GDM1 (cell line): ENCODE measurements at places on chromosomes 12 and 14.

DNA sequence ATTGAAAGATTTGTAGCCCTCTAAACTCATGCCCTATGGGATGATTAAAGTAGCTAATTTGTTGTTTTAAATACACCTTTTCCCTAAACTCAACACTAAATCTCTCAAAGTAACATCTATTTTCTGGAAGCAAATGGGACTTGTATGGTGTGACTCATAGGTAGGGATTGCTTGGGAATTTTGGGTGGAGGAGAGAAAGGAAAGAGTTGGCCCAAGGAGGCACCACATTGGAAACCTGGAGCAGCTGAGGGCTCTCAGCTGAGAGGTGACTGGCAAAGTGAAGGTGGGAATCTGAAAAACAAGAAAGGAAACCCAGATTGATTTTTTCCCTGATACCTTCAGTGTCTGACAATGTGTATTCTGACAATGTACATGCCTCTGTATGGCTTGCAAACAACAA is 114.8 kb upstream of the PRICKLE1 start:
- no peak for DNase-seq

- no peak for DNase-seq
These were observed 116.9 kb upstream of the MAP1LC3B2 start for GRCh38 chr12:116442304-116442703.

GRCh38 chr14:24439257-24439656 is 3.3 kb downstream of the SDR39U1 start:
- no peak for DNase-seq

DNA sequence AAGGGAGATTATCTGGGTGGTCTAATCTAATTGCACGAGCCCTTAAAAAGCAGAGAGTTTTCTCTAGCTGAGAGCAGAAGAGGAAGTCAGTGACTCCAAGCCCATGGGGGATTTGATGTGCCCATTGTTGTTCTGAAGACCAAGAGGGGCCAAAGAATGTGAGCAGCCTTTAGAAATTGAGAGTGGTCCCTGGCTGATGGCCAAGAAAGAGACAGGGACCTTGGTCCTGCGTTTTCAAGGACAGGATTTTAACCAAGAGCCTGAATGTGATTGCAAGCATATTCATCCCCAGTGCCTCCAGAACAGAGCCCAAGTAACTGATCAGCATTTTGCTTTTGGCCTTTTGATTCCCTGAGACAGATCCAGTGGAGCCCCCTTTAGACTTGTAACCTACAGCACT is 1353.9 kb downstream of the AACS start:
- no peak for DNase-seq

GRCh38 chr14:35341454-35341750 is 49.2 kb downstream of the PSMA6 start:
- no peak for DNase-seq

DNA sequence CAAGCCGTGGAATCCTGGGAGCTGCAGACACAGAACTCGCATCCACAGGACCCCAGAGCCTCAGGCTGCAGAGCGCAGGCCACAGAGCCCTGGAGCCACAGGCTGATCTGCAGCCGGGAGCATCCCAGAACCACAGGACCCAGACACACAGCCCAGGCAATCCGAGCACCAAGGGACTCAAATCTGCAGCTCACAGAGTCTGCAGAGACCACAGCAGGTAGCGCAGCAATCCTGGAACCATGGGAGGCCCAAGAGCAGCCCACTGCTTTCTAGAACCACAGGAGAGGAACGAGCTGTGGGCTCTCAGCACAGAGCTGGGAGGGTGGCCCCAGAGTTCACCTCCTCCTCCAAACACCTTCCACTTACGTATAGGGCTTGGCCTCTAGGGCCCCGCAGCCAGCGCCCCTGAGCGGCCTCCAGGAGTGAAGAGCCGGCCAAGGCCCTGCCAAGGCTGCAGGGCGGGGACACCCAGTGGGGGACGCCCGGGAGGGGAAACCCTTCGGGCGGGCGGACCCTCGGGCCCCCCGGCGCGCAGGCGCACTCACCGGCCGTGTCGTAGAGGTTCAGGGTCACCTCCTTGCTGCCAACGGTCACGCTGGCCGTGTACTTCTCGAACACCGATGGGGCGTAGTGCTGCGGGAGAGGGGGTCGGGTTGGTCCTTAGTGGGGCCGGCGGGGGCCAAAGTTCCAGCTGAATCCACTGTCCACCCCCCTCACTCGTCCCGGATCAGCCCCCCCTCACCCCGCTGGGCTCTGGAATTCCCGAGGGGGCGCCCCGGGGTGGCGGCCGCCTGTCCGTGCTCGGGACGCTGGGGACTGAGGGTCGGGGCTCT is 665 bp downstream of the RHOF start:
- DNase-seq: peak; percentile 8

DNA sequence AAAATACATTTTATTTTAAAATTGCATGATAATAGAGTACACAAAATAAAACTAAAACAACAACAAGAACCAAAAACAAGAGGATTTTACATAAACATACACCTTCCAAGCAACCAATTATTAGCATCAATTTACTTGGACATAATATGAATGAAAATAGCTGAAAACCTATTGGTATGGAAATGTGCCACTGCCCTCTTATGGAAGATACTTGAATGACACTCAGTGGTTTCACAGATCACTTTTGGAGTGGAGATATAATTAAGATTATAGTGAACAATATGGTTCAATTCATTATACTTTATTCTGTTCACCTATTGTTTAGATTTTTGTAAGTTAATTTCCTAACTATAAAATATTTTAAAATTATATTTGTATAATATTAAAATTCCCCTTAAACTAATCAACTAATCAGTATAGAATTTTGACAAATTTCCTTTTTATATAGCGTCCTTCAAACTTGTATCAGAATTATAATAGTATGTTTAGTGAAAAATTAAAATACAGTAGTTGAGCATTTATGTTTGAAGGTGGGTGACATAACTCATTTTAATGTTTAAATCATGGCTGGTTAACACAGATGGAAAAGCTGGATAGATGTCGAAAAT is 70.1 kb downstream of the SLC6A15 start:
- no peak for DNase-seq

DNA sequence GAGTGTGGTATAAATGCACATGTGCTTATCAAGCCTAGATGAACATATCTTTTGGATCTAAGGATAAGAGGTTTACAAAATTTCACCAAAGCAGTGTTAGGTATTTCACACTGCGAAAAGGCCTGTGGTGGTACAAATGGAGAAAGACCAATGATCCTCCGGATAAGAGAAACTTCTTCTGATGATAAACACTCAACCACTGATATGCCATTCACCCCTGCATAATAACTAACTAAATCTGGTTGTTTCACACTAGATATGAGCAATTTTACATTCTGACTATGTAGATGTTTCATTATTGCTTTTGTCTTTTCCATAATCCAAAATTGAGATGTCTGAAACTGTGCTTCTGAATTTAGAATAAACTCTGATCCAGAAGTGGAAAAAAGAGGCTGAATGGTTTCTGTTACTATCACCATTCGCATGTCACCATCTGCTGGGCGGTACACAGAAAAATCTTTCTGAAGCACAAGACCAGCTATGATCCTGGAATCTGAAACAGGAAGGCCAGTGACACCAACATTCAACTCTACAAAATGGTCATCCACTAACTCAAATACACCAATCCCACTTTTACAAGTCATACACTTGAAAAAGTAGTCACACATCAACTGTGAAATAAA is 1.3 kb downstream of the BBS10 start:
- DNase-seq: peak; percentile 14

DNA sequence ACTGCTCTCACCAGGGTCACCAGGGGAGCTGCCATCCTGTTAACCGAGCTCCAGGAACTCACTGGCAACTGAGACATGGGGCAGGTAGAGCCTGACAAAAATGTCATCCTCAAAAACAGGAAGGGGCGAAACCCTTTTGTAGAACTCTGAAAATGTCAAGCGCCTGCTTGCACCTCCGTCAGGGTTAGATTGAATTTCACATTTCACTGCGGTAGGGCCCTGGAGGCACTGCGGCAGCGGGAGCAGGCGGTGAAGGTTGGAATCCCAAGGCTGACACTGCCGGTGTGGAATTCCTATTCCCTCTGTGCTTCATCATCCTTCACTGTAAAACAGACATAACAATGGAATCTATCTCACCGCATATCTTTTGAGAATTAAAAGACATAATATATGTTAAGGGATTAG is 142.8 kb upstream of the TMCC3 start:
- DNase-seq: no peak

DNA sequence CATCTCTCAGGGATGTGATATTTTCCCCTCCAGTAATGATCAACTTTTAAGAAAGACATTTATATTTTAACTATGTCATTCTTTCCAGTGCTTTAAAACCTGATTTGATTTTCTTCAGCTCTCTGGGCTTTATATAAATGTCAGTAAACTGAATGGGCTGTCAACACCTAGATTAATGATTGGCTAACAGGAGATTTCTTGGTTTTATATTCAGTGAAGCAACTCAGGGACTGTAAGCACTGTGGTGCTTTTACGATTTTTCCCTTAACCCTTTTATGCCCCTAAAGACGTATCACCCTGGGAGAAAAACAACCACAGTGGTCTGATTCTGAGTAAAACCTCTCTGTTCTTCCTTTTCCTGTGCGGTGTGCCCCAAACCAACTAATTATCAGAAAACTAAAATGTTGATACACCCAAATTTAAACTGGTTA is 38.0 kb downstream of the PTGER2 start:
- no peak for DNase-seq

DNA sequence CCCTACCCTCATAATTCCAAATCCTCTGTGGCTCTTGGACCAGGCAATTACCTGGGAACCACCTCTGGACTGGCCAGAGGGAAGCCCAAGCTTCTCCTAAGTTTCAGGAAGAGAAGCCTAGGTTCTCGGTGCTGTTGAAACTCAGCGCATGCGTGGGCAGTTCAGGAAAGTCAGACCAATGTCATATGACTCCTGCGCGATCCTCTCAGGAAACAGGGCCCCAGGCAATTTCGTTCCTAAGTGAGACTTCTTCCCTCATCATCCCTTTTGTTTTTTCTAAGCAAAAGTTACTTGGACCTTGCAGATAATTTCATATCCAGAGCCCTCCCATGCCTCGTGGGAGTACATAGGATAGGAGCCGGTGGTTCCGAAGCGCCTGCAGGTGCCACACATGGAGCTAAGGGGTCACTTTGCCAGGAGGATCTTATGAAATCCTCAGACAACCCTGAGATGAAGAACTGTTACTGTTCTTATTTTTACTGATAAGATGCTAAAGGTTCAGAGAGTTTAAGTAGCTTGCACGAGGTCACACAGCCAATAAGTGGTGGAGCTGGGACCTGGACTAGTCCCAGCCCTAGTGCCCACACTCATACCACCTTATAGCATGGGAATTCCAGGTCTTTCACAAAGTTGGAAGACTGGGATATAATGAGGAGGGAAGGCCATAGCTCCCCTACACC is 168.2 kb downstream of the ZFP36L1 start:
- no peak for DNase-seq

DNA sequence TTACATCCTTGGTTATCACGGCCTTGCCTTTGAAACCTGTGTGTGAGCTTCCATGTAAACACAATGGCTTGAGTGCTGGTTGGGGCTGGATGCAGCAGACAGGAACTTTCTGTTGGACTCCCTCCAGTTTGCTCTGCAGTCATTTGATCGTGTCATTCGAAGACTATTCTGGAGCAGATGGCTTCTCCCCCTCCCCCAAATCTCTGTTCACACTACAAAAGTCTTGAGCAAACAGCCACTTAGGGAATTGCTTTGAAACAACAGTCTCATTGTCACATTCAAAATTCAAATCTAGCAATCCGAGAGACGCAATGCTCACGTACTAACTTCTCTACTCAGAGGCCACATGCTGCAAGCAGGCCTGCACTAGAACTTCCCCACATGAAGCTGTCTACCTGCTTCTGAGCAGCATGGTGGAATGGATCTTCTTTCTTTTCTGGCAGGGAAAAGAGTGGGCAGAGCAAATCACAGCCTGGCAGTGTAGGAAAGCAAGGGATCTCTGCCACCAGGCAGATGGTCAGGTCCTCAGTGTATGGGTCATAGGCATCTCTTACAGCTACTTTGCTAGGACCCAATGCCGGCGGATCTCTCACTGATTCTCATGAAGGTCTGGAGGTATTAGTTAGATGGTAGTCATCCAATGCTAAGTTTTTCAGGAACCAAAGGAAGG is 214.2 kb downstream of the PPM1H start:
- no peak for DNase-seq

GRCh38 chr14:81605660-81606059 is 72.0 kb upstream of the SEL1L start:
- no peak for DNase-seq

DNA sequence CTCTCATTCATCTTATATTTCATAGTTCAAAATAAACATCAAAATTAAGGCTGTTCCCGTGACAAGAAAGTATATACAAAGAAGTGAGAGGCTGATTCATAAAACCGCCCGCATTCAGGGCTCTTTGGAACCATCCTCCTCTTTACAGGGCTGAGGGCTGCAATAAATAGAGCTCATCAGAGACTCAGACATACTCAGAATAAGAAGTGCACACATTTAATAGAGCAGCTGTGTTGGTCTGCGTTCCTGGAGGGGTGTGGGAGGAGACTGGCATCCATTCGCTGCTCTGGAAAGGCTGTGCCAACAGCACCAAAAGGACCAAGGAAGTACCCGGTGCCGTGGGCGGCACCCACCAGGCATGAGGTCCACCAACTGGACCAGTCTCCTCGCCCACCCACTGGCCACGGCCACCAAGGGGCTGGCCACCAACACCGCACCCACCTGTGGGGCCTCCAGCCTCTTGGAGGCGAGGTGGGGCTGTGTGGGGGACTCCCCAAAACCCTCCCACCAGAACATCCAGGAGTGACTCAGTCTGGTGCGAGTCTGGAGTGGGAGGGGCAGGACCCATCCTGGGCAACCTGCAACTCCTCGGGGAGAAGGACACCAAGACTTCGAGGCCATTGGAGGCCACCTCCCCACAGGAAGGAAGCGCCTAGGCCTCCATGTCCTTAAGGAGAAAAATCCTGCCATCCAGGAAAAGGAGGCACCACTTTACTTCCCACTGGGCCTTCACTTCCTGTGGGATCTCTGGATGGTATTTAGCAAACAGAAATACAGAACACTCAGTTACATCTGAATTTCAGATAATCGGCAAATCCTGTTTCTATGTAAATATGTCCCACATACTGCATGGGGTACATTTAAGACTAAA is 32.7 kb downstream of the VCPKMT start:
- DNase-seq: no peak

- DNase-seq: no peak
These were observed 1.0 kb upstream of the CLIP1 start for GRCh38 chr12:122423258-122424165.

DNA sequence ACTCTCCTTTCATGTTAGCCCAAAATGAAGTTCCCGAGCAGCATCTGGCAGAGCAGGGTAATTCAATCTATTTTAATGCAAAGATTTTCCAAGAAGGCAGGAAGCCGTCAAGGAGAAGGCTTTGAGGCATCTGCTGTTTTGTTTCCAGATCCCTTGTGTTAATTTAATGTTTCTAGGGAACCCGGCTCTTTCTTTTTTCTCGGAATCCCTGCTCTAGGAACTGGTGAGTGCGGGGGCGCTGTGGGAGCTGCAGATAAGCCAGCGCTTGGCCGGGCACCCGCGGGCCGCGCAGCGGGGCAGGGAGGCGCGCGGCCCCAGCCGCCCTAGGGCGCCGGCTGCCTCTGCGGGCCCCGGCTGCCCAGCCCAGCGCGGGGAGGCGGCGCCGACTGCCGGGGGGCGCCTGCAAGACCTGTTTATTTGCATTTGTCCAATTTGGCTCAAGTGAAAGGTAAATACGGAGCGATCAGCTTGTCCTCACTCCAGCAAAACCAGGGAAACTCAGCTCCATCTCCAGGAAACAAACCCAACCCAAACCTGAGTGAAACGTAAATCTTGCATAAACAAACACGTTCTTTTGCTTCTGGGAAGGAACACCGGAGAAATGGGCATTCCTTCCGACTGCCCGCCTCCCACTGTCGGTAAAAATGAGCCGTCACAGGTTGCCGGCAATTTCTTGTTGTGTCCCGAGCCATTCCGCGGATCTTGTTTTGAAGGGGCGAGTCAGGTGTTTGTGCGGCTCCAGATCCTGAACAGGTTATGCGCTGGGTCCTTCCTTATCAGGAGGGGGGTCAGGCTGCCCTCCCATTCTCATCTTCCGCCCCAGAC is 65.1 kb downstream of the CRADD start:
- DNase-seq: peak; percentile 57
